ENCODE measurements at places on chromosomes 5 and 9.

GRCh38 chr9:38027714-38028113, 41.3 kb downstream of the SHB start:
- DNase-seq, result no peak

GRCh38 chr5:134149571-134150303, 27.0 kb downstream of the SKP1 start:
- no peak for DNase-seq

- no peak for DNase-seq
Observed at GRCh38 chr9:129491487-129491855, 129.4 kb downstream of the C9orf50 start.

- no peak for DNase-seq
Observed at GRCh38 chr5:167014401-167015056, 1276.9 kb upstream of the WWC1 start.

DNA sequence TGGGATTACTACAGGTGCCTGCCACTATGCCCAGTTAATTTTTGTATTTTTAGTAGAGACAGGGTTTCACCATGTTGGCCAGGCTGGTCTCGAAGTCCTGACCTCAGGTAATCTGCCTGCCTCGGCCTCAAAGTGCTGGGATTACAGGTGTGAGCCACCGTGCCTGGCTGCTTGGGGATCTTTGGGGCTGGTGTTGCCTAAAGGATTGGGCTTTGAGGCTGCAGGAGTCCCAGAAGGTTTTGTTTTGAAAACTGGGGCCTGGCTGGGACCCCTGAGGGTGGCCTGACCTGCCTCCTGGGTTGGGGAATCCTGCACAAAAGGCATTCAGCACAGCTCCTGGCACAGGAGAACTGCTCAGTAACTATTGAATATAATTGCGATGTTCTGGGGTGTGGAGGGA, 25.1 kb upstream of the SHB start:
- no peak for DNase-seq

DNA sequence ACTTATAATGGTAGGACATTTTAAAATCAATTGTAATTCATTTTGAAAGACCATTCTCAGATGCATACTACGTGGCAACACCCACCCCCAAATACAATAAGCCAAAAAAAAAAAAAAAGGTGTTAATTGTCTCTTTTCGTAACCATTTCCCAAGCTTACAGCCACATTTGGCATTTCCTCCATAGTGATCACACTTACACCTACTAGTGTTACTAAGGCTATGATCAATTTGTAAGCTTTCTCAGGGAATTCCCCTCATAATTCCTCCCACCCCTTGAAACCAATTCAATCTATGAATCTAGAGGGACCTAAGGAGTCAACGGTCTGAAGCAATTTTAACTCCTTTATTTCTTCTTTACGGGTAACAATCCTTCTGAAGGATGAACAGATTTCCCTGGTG, 40.1 kb downstream of the NR2F1 start:
- no peak for DNase-seq

DNA sequence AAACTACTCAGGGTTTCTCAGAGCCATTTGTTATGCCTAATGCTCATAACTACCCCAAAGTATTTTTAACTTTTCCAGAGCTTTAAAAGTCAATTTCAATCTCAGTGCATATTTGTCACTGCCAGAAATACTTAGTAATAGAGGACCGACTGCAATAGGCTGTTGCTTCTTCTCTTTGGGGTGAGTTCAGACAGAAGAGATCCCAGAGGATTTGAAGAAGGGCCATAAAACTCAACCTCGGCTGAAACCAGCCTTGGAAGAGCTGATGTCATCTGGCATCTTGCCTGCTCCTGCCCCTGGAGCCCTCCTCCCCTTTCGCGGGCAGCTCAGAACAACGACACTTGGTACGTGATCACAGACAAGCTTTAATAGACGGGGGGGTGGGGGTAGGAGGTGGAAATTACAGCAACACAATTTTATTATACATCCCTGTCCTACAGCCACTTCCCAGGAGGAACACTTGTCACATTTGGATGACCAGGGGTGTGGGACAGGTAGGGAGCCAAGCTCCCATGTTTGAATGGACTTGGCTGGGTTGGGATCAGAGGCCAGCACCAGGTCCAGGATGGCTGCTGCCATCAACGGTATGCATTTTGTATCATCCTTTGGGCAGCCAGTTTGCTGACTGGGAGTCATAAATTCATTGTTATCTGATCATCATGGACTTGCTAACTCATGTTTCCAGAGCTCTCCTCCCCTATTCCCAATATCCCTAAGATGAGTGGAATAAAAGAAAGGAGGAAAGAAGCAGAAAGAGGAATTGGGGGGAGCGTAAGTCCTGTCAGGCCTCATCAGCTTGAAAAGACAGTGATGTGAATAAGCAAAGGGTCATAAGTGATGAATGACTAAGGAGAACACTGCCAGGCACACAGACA, 186.6 kb upstream of the PANK3 start:
- no peak for DNase-seq

DNA sequence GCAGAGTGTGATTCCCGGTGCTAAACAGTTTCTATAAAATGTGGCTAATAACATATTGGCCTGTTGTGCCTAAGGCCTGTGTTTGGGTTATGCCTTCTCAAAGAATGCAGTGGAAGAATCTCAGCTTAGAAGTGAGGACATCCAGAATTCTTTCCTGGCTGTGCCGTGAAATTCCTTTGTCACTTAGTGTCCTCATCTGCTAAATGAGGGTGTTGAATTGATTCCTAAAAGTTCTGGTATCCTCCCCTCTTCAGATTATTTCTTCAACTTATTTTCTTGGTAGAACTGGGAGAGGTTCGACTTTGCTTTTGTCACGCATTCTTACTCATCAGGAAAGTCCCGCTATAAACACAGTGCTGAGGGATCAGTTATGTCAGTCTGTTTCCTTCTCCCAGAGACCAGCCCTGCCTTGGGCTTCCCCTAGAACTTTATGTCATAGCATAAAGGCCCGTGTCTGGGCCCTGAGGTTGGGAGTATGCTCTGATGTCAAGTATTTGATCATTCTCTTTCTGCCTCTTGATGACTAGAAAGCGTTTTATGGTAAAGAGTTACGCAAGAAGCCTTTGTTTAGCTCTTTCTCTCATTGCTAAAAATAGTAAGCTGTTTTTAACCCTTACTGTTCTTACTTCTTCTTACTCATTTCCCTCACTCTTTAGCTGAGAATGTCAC, 29.5 kb downstream of the MTAP start:
- no peak for DNase-seq

Data from stimulated activated CD8-positive, alpha-beta memory T cell treated with anti-CD3 and anti-CD28 coated beads, Interleukin-15, amount 100 ng/mL, for 48 hours (primary cell).